ENCODE measurements at places on chromosomes 7 and 10.

- no peak for DNase-seq
Measured at GRCh38 chr7:40092182-40092581, 42.2 kb downstream of the MPLKIP start.

DNA sequence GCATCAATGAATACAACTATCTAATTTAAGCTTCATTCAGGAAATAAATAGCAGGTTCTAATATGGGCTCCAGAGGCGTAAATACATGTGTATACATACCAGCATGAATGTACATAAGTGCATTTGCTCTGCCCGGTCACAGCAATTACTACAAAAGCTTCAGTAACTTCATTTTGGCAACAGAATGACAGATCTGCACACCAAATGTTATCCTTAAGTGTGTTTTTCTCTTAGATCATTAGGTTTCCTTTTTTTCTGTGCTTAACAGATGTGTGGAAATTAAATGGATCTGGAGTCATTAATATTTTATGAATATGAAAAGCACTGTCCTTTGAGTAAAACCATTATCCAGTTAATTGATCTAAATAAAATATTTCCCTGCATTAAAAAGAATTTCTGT is 159.0 kb upstream of the MEOX2 start:
- DNase-seq: no peak

GRCh38 chr7:94160719-94161435 is 156.7 kb upstream of the BET1 start:
- DNase-seq: no peak

GRCh38 chr10:116477986-116478664 is 50.5 kb downstream of the PNLIPRP3 start:
- no peak for DNase-seq

DNA sequence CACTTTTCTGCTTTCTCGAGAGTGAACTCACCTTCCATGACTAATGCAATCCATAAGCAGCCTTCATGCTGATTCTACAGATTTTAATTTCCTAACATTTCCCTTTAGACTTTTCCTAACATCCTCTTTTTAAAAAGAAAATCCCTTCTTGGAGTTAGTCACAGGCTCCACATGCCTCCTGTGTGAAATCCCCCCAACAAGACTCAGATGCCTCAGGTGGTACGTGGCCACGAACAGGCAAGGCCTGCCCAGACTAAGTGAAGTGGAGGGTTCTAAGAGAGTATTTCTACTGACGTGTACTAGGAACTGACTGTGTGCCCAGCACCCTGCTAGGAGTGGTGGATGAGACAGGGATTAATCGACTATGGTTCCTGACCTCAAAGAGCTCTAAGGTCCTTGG is 125.9 kb upstream of the HPS1 start:
- DNase-seq: no peak

Measured in NCI-H524 (cell line).